ENCODE measurements at places on chromosomes 1 and 21.

- DNase-seq = no peak
Measured at GRCh38 chr21:43021756-43022600, 47.6 kb downstream of the PKNOX1 start.

GRCh38 chr1:113534130-113534817 lies 144.0 kb downstream of the MAGI3 start:
- peak; percentile 91 for DNase-seq

DNA sequence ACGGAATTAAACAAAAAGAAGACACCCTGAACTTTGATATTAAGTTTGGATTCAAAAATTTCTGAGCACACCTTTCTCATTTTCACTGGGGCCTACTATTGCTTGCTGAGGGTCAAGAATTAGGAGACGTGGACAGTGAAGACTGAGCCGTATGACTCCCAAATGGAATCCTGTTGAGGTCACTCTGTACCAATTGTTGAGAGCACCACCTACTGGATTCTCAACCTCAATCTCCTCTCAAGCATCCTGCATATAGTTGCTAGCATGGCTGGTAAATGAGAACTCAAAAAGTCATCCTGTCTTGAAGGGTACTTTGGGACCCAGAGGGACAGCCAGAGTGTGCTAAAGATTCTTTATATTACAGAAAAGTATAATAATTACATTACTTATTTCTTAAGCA lies 20.2 kb upstream of the MTR start:
- DNase-seq = peak; percentile 50

DNA sequence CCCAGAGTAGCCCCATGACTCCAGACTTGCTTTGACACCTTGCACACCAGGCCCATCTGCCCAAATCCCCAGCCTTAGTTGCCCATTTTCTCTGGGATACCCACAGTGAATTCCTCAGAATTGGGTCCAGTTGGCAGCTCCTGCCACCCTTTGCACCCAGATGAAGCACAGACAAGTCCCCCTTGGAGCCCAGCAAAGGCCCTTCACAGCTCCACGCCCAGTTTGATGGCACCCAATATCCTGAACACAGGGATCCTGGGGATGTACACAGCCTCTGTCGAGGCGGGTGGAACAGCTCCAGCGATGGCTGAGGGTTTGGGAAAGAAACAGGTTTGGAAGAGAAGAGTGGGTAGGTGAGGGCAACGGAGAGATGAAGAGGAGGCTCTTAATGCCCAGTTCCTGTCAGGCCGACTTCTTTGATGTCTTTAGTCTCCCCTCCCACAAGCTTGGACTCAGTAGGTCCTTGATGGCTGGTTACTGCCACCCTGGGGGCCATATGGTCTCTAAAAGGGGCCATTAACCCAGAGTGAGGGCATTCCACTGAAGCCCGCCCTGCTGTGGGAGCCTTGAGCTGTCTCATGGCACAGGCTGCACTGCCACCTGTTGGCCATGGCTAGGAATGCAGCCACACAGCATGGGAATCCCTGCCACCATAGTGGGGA lies 21.7 kb downstream of the TMEM53 start:
- DNase-seq = peak; percentile 92

DNA sequence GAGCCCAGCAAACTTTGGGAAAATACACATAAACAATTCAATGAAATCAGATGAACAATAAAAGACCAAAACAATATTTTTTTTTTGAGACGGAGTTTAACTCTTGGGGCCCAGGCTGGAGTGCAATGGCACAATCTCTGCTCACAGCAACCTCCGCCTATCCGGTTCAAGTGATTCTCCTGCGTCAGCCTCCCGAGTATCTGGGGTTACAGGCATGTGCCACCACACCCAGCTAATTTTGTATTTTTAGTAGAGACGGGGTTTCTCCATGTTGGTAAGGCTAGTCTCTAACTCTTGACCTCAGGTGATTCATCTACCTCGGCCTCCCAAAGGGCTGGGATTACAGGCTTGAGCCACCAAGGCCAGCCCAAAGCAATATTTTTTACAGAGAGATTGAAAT lies 1588.5 kb downstream of the BRINP3 start:
- DNase-seq = no peak

DNA sequence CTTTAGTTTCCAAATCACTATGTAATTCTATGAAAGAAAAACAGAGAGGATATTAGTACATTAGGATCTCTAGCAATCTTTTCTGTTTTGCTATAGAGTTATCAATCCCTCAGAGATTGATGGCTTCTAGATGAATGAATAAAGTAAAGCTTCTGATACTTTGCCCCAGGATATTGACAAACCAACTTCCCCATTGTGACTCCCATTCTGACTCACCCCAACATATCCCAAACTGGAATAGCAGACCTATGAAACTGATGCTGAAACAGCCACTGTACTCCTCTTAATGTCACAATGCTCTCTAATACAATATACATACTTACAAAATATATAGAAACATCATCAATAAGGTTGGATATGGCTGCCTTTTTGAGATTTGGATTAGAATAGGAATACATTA lies 442.1 kb upstream of the NR5A2 start:
- no peak for DNase-seq

- DNase-seq = no peak
Measured at GRCh38 chr1:110638556-110638955, 32.4 kb upstream of the KCNA2 start.

GRCh38 chr1:219837274-219837993 lies 90.9 kb downstream of the SLC30A10 start:
- DNase-seq = peak; percentile 90

- DNase-seq = no peak
Measured at GRCh38 chr1:18872071-18872611, 12.7 kb upstream of the TAS1R2 start.

GRCh38 chr1:161915051-161915503 lies 108.6 kb downstream of the OLFML2B start:
- DNase-seq = no peak
